ENCODE measurements at places on chromosomes 7 and 10.

DNA sequence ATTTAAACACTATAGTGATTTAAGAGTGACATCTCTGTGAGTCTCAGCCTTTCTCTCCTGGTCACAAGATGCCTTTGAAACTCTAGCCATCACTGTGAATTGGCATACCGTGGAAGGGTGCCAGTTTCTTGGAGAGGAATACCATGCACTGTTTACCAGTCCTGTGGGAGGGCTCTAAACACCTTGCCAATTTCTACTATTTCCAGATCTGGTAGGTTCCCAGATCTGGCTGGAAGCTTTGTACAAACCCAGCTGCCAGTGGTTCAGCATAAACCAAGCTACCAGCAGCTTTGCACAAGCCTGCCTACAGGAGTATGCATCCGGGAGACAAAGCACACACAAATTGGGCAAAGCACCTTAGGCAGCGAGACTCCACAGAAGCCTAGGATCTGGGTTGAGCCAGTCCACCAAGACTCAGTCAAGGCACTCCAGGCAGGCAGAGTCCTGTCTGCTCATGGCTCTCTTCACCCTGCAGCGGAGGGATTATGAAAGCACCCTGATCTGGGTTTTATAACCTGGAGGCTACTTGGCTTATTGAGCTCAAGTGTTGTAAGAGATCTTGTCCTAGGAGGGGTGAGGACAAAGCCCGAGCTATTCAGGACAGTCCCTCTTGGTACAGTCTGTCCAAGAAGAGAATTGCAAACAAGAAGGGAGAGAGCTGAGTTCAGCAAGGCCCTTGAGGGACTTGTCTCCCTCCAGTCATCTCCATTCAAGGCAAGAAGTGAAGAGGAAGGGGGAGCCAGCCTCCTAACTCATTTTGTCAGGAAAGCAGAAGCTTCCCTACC lies 23.6 kb downstream of the MCM10 start:
- no peak for DNase-seq

GRCh38 chr7:150954201-150954985 lies 23.7 kb downstream of the KCNH2 start:
- DNase-seq = no peak

DNA sequence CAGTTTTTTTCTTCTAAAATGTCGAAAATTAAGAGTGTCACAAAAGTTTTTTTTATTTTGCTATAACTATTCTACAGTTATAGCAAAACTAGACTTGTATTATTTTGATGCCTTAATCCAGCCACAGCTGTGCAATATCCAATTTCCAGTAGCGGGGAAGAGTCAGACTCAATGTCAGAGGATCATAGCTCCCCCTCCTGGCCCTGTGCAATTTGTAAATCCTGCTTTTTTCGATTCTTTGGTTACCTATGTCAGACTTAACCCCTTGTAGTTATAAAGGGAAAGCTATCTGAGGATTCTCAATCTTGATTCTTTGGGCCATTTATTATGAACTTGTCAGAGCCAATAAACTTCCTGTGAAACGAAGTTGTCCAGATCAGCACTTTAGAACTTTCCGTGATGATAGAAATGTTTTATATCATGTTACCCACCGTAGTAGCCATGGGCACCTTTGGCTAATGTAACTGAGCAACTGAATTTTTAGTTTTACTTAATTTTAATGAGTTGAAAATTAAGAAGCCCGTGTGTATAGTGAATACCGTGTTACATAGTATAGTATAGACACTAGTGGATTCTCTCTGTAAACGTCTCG lies 87.7 kb upstream of the PRKCQ start:
- peak; percentile 13 for DNase-seq

- DNase-seq = peak; percentile 21
These were observed 71.6 kb downstream of the THSD7A start for GRCh38 chr7:11760372-11760771.

- no peak for DNase-seq
These were observed 92.1 kb downstream of the CYP51A1 start for GRCh38 chr7:92042056-92042737.

DNA sequence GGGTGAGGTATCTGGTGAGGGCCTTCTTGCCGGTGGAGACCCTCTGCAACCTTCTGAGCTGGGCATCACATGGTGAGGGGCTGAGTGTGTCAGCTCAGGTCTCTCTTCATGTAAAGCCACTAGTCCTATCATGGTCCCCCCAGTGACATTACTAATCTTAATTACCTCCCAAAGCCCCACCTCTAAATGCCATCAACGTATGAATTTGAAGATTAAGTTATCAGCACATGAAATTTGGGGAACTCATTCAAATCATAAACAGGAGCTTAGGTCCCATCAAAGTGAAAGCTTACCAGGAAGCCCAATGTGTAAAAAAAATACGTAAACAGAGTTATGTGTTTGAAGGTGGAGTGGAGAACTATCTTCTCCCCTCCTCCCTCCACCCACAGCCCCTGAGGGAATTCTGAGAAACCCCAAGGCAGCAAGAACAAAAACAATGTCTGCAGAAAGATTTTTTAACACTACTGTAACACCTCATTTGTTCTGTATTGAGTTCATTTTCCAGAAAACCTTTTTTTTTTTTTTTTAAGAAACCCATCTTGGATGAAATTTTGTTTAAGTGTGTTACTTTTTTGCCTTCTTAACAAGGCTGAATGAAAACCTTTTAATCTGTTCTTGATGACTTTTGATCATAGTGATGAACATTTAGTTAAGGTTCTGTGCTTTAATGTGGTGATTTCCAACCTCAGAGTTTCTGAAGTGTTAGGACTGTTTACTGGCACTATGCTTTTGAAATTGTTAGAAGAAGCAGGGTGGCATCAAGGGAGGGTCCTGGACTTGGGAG lies 19.1 kb upstream of the PCGF5 start:
- no peak for DNase-seq

- no peak for DNase-seq
These were observed 32.3 kb upstream of the LYZL1 start for GRCh38 chr10:29256586-29256985.

- DNase-seq = no peak
These were observed 466.6 kb downstream of the XPNPEP1 start for GRCh38 chr10:109456566-109457301.

GRCh38 chr10:87861953-87862678 lies 1.2 kb downstream of the KLLN start:
- peak; percentile 99 for DNase-seq

DNA sequence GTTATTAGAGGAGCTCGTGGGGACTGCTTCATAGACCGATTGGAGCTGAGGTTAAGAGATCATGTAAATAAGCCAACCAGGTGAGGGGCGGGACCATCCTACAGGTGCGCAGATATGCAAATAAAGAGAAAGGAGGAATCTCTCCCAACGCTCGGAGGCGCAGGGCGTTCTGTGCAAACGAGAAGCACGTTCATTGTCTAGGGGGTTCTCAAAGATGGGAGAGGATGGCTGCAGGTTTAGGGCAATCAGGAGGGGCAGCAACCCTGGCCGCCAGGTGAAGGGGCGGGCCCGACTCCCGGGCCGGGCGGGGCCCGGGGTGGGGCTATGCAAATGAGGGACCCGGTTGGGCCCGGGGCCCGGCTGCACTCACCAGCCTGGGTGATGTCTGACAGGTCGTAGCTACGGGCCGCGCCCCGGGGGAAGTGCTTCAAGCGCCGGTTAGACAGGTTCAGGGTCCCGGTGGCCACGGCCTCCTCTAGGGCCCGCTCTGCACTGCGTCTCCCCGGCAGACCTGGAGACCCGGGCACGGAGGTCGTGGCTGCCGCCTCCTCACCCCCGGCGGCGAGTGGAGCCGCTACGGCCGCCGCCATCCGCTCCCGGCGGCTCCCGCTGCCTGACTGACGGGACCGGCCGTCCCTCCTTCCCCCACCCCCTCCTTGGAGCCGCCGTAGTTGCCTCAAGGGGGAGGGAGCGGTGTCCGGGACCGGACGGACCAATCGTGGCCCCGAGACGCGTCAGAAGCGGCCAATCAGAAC lies at the start of gene LRCH4:
Gene LRCH4 (minus strand): TSS at position 619 of the 755 bp plus-strand sequence. CDS start 29 bp downstream, at position 590.
- DNase-seq = no peak

- DNase-seq = peak; percentile 64
These were observed 124.4 kb downstream of the TACC2 start for GRCh38 chr10:122113161-122113944.

DNA sequence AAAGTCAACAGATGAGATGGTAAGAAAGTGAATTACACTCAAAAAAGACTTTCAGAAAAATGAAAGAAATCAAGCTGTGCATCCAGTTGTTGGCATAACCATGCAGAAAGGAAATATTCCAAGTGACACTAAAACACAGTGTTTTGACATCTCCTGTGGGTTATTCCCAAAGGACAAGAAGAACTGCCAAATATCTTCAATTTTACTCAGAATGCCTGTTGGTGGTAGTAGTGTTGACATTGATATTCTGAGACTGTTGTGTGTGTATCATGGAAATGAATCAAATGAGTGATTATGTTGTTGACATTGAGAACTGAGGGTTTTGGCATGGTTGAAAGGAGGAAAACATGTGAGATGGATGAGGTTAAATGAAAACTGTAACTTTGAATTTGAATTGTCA lies 196.9 kb downstream of the SH2D4B start:
- no peak for DNase-seq

DNA sequence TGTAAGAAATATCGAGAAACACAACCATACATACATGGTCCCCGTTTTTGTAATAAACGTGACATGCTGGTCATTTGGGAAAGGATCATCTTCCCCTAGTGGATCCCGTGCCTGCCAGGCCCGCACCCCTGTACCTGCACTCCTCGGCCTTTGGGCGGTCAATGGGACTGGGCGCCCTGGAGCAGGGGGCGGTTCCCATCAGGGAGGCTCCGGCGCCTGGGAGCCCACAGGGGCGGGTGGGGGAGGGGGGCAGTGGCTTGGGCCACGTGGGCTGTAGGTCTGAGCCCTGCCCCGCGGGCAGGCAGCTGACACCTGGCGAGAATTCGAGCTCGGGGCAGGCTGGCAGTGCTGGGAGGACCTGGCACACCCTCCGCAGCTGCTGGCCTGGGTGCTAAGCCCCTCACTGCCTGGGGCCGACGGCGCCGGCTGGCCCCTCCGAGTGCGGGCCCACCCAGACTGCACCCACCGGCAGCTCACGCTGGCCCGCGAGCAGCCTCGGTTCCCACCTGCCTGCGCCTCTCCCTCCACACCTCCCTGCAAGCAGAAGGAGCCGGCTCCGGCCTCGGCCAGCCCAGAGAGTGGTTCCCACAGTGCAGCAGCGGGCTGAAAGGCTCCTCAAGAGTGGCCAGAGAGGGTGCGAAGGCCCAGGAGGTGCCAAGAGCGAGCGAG lies 361.6 kb upstream of the GRM3 start:
- DNase-seq = no peak

GRCh38 chr7:130369831-130370550 lies 10.3 kb upstream of the CPA1 start:
- peak; percentile 55 for DNase-seq

DNA sequence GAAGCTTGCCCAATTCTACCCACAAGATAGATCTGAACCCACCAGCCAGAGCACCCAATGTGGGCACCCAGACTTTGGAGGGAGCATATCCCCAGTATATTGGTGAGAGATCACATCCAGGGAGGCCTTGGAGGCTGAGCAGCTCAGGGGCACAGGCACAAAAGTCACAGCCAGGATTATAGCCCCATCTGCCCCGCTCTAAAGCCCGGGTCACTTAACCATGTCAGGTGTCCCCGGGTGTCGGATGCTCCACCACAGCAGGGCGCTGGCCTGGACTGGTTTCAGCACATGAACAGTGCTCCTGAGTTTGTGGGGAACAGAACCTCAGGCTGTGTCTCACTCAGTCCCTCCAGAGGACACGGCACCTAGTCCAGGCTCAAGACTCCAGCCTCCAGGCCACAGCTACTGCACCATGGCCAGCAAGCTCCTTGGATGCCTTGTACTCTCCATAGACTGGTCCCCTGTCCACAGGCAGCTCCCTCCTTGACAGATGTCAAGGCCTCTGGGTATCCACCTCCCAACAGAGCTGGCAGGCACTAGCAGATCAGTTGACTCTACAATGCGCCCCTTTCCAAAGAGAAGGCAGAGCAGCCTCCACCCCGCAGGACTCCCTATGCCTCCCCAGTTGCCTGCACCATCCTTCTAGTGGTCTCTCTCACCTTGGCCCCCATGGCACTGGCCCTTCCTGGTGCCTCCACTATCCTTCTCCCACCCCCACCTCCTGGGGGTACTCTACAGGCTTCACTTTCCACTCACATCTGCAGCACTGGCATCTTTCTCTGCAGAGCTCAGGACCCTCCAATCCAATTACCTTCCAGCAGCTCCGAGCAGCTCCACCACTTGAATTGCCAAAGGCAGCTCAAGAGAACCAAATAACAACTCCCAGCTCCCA lies 306.0 kb downstream of the GRID1 start:
- no peak for DNase-seq

- no peak for DNase-seq
These were observed 3.5 kb downstream of the RNF216 start for GRCh38 chr7:5777932-5778331.

DNA sequence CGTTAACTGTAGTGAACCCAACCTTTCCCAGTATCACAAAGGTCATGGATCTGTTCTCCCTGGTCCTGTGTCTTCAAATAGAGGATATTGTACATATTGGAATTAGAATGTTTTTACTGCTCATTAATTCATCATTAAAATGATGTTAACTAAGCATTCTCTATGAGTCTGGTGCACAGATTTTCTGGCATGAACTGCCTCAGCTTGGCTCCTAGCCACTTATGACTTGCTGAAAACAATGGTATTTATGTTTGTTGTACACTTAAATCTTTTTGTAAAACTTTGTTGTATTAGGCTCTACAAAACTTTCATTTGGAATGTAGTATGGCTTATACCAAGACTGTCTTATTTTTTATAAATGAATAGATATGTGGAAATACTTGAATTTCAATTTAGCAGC lies 329.4 kb downstream of the TFEC start:
- DNase-seq = no peak

- DNase-seq = peak; percentile 86
These were observed 49.1 kb upstream of the ELN start for GRCh38 chr7:73978661-73979563.

DNA sequence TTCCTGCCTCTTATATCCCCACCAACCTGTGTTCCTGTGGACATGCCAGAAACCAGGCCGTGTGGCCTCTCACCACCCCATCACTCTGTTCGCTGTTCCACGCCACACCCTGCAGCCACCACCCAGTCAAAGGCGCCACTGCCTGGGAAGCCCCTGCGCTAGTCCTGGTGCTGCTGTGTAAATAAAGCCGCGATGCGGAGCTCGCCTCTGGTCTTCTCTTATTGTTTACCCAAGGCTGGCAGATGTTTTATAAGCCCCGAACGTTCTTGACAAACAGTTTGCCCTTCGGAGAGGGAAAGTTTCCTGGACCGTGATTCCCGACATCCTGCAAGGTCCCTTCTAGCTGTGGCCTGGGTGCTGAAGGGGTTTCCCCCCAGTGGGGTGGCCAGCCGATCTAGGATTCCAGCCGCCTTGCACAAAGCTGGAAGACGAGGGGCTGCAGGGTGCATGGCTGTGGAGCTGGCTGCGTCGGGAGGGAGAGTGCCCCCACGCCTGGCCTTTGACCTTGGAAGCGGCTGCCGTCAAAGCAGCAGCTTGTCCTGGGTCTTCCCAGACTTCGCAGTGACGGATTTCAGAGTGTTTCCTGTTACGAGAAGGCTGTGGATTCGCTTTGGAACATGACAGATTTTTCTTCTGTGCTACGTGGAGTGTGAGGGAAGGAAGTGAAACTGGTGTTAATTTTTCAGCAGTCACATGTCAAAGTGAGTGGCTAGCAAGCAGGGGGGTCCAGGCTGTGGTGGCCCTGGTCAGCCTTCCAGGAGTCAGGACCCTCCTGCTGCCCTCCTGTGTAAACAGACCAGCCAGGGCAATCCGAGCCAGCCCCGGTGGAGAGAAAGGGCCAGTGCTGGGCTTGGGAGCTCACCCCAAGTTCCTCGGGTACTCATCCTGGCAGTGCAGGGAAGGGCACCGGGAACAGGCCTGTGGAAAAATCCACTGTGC lies 61.6 kb downstream of the LHPP start:
- DNase-seq = no peak
